Cardiac muscle cell (in vitro differentiated cells and primary cell): ENCODE measurements at places on chromosomes 16 and 17.

DNA sequence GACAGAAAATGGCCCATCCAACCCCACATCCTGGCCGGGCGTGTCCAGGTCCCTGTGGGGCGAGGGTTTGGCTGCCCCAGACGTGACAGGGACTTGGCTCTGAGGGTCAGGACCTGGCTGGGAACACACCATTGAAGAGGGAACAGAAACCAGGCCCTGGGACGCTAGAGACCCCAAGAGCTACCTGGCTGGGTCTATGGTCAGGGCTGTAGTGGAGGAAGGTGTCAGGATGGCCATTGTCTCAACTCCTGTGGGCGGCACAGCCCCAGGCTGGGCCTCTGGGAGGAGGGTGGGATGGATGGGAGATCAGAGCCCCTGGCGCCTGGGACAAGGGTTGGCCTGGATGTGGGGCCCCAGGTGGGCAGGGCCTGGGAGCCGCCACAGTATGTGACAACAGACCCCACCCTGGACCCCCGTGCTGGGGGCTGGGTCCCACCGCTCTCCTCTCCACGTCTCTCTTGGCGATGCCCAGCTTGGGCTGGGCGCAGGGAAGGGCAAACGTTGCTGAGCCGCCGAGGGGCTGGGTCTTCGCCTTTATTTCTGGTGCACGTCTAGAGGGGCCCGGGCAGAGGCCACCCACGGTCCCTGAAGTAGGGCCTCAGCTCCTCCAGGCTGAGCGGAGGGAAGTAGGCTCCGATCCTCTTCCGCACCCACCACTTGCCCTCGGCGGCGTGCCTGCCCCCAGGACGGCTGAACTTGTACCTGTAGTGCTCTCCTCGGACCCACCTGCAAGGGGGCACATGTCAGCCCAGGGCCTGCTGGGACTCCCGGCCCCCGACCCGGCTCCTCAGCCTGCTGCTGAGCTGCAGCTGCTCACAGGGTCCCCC lies 53.7 kb upstream of the GNG13 start:
- no peaks in the 10 kb centered on the region for H3K27me3 ChIP-seq
- H3K4me3 ChIP-seq = no peak overlapping the region
- no peak for DNase-seq
- H3K36me3 ChIP-seq = no peaks in the 10 kb centered on the region
- H3K4me1 ChIP-seq = no peaks in the 10 kb centered on the region

GRCh38 chr17:3512505-3513171 lies 36.8 kb downstream of the ASPA start:
- no peak overlapping the region for H3K4me3 ChIP-seq
- peaks cover 9% of the 10 kb centered on the region for H3K4me1 ChIP-seq
- peak overlapping the region; percentile 94 for H3K27ac ChIP-seq
- H3K36me3 ChIP-seq = no peaks in the 10 kb centered on the region
- DNase-seq = peak; percentile 92

DNA sequence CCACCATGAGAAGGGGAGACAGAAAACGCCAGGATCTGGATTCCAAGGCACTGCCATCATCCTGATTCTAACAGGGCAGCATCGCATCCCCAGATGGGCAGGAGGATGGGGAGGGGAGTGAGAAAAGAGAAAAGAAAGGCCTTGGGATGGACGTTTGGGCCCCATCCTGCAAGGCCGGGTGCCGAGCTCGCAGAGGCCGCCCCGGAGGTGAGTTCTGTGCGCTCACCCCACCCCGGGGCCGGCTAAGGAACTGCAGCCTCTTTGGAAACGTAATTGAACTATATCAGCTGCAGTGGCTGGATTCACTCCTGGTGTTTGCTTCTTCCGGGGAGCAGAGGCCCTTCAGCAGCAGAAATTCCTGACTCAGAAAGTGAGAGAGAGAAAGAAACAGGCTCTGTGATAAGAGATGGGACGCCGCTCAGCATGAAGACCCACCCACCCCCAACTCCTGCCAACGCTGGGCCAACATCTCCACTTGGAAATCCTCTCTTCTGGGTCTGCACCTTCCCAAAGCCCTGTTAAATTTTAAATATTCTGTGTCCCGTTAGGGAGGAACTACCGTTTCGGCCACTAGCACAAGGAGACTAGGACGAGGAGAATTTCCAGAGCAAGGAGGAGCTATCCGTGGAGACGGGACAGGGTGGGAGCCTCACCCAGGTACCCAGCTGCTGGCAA lies 8.5 kb upstream of the SSTR2 start:
- H3K4me3 ChIP-seq = no peak overlapping the region
- H3K4me1 ChIP-seq = peaks cover 24% of the 10 kb centered on the region
- peak; percentile 82 for DNase-seq
- H3K27me3 ChIP-seq = no peaks in the 10 kb centered on the region
- H3K27ac ChIP-seq = peak overlapping the region; percentile 79
- H3K36me3 ChIP-seq = no peaks in the 10 kb centered on the region

DNA sequence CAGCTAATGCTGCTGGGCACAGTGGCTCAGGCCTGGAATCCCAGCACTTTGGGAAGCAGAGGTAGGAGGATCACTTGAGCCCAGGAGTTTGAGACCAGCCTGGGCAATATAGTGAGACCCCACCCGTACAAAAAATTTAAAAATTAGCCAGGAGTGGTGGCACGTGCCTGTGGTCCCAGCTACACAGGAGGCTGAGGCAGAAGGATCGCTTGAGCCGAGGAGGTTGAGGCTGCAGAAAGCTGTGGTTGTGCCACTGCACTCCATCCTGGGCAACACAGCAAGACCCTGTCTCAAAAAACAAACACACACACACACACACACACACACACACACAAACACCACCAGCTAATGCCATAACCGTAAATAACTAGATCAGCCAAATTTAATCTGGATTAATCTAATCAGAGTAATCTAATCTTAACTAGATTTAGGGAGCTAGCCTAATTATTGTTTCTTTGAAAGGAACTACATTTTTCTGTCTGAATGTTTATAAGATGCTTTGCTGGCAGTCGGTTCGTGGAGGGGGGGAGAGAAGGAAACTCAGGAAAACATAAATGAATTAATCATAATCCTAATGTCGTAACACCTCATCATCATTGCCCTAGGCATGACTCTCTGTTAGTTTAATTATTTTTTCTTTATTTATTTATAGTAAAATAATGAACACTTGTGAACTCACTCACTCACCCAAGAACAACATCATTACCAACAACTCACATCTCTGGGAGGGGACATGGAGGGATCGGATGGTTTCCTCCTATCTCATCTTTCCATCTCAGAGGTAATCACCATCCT lies 12.5 kb upstream of the RBBP6 start:
- no peak overlapping the region for H3K4me3 ChIP-seq
- DNase-seq = no peak
- no peak overlapping the region for H3K27ac ChIP-seq
- no peaks in the 10 kb centered on the region for H3K36me3 ChIP-seq
- H3K4me1 ChIP-seq = peaks cover 8% of the 10 kb centered on the region
- H3K27me3 ChIP-seq = no peaks in the 10 kb centered on the region

DNA sequence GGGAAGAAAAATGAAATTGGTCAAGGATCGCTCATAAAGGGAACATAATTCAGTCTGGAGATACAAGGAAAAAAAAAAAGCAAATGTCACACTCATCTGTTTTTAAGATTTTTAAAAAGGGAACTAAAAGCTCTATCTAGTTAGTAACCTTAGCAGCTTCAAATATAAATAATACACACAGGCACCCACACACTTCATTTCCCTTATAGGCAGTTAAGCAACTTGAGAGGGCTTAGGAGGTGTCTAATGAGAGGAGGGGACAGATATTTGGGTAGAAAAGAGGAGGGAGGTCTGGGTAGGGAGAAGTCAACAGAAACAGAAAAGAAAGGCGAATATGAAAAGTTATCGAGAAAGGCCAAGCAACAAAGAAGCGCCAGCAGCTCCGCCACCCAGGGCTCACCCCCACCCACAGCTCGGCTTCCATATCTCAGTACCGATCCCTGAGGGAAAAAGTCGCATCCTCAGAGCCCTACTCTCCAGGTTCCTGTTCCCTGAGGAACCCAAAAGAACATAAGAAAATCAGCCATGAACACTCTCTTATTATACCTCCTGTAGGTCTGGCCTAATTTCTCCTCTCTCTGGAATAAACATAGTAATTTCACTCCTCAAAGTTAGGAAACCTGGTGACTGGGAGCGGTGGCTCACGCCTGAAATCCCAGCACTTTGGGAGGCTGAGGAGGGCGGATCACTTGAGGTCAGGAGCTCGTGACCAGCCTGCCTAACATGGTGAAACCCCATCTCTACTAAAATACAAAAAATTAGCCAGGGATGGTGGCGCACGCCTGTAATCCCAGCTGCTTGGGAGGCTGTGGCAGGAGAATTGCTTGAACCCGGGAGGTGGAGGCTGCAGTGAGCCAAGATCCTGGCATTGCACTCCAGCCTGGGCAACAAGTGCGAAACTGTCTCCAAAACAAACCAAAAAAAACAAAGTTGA lies 69.6 kb upstream of the RCVRN start:
- no peaks in the 10 kb centered on the region for H3K27me3 ChIP-seq
- H3K27ac ChIP-seq = no peak overlapping the region
- no peaks in the 10 kb centered on the region for H3K4me1 ChIP-seq
- no peaks in the 10 kb centered on the region for H3K36me3 ChIP-seq
- H3K4me3 ChIP-seq = no peak overlapping the region

DNA sequence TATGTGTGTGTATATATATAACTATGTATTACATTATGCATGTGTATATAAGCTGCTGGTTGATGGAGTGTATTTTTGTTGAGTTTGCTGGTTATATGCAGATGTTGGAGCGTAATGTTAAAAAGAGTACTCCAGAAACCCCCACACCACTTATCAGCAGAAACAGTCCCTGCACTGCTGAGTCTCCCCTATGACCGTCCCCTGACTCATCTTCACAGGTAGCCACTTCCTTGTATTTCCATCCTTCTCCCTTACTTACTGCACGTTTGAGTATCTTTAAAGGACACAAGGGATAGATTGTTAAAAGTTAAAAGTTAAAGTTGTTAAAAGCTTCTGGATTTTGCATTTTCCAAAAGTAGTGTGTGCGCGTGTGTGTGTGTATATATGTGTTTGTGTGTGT lies 853.9 kb upstream of the EEF2KMT start:
- DNase-seq = no peak
- no peaks in the 10 kb centered on the region for H3K4me1 ChIP-seq
- no peaks in the 10 kb centered on the region for H3K36me3 ChIP-seq
- no peak overlapping the region for H3K27ac ChIP-seq

- peak; percentile 32 for DNase-seq
- H3K27ac ChIP-seq = peak overlapping the region; percentile 88
- no peak overlapping the region for H3K4me3 ChIP-seq
- H3K36me3 ChIP-seq = no peaks in the 10 kb centered on the region
These were observed 4.4 kb downstream of the JUP start for GRCh38 chr17:41782142-41782541.

GRCh38 chr17:72710834-72711233 lies 381.7 kb downstream of the SLC39A11 start:
- H3K36me3 ChIP-seq = no peaks in the 10 kb centered on the region
- no peaks in the 10 kb centered on the region for H3K4me1 ChIP-seq
- H3K4me3 ChIP-seq = no peak overlapping the region
